Hepatocyte (in vitro differentiated cells): ENCODE measurements at places on chromosomes 6 and 20. TPM values are rescaled to one million over a fixed set of nuclear protein-coding genes. Genes with fewer than 3 reads are reported as not detected.

The FBXO30 gene
- 9.0 and 9.1 TPM in 2 replicates for total RNA-seq

The ELOVL2 gene
- total RNA-seq, result 20.8 and 24.8 TPM in 2 replicates

The EFCAB8 gene
- 0.53 TPM in 1 of 2 replicates, not detected in the other for total RNA-seq

The SIRPD gene
- total RNA-seq, result not detected in 2 replicates

GRCh38 chr6:148154668-148155067 lies 188.0 kb upstream of the SASH1 start:
- no peak for DNase-seq

DNA sequence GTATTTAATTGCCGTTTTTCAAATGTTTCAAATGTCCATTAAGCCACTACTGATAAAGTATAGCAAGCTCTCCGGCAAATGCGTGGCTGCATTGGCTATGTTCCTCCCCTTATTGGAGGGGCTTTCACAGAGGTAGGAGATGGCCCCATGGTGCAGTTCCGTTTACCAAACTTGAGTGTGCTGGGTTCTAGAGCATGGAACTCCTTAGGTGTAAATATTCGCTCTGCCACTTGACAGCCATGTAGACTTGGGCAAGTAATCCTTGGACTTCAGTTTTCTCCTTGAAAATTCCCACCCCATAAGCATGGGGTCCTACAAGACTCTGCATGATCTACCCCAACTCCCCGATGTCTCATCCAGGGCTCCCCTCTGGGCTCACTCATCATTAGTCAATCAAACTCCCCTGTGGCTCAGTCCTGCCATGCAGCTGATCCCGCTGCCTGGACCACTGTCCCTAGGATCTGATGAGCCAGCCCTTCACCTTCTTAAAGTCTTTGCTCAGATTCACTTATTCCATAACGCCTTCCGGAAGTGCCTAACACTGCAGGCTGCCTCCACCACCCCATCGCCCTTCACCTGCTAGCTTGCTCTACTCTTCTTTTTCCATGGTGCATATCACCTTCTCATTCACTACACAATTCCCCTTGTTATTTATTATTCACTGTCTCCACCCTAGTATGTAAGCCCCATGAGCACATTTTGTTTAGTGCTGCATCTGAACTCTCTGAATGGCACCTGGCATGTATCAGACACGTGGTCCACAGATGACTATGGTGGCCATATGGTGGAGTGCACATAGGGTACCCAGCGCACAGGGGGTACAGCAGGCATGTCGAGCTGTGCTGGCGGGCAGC lies 18.8 kb downstream of the PRR18 start:
- no peak for DNase-seq

- no peak for DNase-seq
Measured at GRCh38 chr6:36110863-36111262, 19.4 kb upstream of the MAPK13 start.

DNA sequence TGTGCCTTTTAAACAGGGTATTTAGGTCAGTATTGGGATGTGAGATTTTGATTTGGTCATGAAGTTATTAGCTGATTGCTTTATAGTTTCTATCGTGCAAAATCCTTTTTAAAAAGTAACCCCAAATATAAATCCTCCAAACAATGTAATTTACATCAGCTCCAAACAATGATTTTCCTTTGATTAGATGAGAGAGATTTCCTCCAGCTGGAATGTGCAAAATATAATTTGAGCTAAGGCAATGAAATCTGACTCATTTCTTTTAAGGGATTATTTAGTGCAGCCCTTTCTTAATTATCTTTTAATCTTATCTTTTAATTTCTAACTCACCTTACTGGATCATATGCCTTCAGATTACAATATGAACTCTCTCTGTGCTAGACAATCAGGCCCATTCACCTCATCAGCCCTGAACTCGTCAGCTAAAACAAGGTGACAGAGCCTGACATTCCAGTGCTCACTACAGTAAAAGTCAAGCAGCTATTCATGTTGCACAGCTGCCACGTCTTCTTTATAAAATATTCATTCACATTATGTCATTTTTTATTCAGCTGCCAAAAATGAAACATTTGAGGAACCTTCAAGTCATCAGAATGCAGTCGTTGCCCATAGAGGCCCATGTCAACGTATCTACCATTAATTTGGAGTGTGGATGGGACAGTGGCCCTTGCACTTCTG lies 440.1 kb downstream of the CBLN4 start:
- DNase-seq, result no peak

DNA sequence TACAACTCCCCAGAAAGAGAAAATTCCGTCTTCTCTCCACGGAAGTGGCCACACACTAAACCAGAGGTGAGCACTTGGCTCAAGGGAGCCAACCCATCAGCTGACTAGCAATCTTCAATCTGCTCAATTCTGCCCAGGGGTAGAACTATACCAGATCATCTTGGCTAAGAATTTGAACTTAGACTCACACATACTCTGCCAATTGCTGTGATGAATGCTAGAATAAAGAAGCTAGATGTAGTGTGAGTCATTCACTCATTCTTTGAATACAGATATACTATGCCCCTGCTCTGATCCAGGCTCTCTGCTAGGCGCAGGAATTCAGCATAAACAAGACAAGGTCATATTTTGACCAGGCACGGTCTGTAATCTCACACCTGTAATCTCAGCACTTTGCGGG lies 147.9 kb upstream of the SHLD1 start:
- DNase-seq, result no peak

DNA sequence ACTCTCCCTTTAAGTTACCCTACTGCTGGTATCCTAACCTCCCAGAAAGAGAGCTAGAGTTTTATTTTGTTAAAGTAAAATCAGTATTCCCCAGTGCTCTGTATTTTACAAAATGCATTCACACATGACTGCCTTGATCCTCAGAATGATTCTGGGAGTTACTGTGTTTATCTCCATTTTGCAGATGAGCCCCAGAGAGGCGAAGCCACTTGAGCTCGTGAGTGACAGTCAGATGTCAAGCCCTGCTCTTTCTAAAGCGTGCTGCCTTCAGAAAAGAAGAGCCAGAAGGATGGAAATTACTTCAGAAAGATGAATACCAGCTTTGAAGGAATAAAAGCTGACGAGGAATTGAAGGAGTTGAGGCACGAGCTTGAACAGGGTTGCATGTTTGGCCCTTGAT lies 14.1 kb upstream of the OSER1 start:
- DNase-seq, result no peak

- DNase-seq, result no peak
Measured at GRCh38 chr6:24458941-24459340, 30.4 kb downstream of the GPLD1 start.
